ENCODE measurements at places on chromosomes 7 and 10. TPM values are rescaled to one million over a fixed set of nuclear protein-coding genes. Genes with fewer than 3 reads are reported as not detected.

CALML3 gene
- under 0.01 TPM for total RNA-seq

CPA1 gene
- not detected for total RNA-seq

BEND7 gene
- total RNA-seq, result 9.8 TPM

TMEM273 gene
- total RNA-seq, result 2.4 TPM

AGAP5 gene
- total RNA-seq, result 12.2 TPM

ARHGEF5 gene
- 0.82 TPM for total RNA-seq

GRCh38 chr10:61592581-61592980 is 70.1 kb upstream of the CABCOCO1 start:
- DNase-seq, result no peak

- DNase-seq, result no peak
These were observed 16.3 kb downstream of the VSTM4 start for GRCh38 chr10:49099046-49099445.

- no peak for DNase-seq
These were observed 7.0 kb downstream of the KCNK18 start for GRCh38 chr10:117204316-117204715.

DNA sequence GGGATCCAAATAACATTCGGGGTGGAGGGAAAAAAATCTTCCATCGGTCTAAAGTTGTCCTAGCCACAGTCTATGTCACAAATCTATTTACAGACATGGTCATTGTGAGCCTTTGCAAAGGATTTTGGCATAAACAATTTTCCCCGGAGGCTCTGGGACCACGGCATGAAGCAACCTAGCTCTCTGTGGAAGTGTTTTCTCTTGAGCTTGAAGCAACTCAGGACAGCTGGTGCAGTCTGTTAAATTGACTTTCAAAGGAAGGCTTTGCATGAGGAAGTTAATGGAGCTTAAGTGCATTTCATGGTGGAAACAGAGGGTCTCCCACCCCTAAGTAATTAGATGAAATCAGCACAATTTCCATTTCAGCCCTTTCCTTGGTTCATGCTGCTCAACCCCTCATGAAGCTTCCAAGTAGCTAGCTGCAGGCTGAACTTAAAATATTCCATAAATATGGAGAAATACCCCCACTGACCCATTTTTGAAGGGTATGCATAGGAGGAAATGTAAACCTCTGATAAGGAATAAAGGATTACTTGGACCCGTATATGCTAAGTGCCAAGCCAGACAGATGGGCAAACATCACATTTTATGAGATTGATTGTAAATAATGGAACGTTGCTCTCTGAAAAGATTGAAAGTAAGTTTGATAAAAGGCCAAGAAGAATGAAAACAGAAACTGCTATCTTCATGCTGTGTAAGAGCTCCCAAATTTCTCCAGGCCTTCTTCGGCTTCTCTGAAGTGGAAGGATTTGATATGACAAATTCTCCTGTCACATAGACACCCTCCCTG is 39.9 kb downstream of the CCDC3 start:
- no peak for DNase-seq

All from frontal cortex (tissue), 4 donors.